ENCODE measurements at places on chromosomes 7 and 10.

DNA sequence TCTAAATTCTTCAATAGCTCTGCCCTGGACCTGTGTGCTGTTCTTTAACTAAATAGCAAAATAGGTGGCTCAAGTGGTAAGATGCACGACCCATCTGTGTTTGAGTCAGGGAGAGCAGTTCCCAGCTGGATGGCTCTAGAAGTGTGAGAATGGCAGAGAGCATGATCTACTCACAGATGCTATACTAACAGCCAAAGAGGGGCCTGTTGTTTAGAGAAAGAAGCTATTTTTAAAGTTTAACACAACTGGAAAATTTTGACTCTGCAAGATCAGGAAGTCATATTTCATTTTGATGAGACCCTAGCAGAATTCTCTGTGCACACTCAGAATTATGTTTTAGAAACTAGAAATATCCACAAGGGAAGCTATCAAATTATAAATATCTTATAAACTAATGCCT is 87.4 kb upstream of the PIP4K2A start:
- no peak for ATAC-seq

GRCh38 chr7:137801003-137801402 is 45.8 kb downstream of the DGKI start:
- ATAC-seq, result no peak

DNA sequence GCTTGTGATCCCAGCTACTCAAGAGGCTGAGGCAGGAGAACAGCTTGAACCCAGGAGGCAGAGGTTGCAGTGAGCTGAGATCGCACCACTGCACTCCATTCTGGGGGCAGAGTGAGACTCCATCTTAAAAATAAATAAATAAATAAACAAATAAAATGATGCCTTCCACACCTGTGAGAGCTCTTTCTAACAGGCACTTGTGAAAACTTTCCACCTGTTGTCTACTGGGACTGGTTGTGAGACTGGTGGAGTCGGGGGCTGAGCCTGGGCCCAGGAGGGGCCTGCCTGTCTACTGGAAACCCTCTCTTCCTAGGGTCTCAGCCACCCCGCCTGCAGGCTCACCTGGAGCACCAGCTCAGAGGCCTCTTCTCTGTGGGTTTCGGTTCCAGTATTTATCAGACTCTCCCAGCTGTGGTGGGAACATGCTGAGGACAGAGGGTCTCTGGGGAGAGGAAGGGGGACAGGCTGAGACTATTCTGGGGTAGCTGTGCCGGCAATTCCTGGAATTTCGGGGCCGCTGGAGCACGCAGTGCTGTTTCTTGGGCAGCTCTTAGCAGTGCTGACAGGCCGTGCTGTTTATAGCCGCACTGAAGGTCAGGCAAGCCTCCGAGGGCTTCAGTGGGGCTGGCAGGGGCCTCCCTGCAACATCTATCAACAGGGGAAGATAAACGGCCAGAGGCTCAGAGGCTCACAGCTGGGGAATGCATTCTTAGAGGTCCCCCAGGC is 3.8 kb downstream of the LDB3 start:
- ATAC-seq, result no peak

DNA sequence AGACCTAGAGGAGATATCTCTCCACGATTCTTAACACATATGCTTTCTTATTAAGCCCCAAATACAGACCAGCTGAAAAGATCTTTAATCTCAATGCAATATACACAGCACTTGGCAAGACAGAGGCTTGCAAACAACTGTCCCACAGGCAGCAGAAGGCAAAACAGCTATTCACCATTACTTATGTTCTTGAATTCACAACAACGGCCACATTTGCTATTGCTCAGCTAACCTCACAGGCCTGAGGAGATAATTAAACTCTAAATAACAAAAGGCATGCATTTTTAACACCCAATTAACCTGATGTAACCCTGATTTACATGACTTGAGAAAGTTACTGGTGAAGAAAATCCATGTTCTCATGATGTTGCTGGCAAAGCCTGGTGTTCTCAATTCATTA is 216.4 kb downstream of the CRPPA start:
- no peak for ATAC-seq

DNA sequence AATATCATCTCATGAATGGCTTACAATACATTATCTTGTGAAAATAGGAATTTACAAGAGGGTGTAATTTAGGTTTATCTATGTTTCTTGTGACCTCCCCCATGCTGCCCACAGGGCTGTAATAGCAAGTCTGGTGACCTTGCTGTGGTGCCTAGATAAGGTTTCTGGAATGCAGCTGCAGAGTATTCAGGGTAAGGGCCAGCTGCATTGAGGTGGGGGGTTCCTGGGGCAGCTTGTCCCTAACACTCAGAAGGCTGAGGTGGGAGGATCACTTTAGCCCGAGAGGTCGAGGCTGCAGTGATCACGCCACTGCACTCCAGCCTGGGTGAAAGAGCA is 5.3 kb upstream of the DHTKD1 start:
- no peak for ATAC-seq

DNA sequence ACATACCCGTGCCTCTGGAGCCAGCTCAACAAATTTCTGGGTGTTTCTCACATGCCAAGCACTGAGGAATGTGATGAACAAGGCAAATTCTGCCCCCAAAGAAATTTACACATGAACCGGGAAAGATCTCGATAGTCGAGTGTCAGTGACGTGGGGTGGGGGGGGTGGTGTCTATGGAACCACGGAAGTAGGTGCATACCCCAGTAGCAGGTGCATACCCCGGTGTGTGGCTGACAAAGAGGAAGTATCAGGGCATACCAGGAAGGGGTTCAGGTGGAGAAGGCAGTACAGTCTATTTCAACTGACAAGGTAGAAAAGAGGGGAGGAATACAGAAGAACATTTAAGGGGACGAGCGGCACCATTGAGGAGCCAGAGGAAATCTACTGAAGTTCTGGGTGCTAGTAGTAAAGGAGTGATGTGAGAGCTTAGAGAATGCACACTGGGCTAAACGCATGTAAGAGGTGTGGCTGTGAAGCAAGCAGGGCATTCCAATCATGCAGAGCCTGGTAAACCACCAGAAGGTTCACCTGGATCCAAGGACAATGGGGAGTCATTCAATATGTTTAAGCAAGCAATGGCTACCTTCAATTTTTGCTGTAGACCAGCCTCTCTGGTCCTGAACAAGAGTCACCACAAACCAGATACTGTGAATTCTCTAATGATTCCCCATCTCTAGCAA is 6.2 kb downstream of the CCDC6 start:
- peak; percentile 75 for ATAC-seq

DNA sequence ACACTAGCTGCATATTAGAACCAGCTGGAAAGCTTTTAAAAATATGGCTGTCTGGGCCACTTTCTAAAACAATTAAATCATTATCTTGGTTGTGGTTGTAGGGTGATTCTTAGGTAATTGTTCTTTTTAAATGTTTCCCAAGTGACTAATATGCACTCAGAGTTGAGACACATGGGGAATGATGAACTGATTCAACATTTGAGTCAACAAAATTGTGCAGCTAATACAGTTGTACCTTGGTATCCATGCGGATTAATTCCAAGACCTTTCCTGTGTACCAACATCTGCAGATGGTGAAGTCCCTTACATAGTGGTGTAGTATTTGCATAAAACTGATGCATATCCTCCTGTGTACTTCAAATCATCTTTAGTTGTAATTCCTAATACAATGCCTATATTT is 242.2 kb downstream of the ATRNL1 start:
- no peak for ATAC-seq

DNA sequence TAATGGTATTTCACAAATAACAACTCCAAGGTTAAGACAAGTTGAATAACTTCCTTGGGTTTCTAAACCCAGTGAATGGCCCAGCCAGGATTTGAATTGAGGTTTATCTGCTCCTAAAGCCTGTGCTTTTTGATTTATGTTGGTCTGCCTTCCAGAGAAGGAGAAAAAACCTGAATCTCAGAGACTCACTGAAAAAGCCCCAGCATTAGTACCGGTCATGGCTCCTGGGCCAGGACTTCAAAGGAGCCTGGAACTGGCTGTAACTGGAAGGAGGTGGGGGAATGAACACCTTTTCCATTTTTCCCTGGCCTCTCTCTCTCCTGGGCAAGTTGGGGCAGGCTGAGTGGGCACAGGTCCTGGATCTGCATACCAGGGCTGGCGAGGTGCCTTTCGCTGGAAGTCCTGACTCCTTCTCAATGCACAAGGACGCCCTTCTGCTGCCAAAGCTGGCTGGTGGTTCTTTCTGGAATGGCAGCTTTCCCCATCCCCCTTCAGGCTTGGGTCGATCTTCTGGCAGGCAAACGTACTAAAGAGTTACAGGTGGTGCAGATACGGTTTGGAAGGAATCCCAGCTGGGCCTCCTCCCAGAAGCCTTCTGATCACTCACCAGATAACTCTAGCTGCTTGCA is 268.2 kb downstream of the PTEN start:
- peak; percentile 91 for ATAC-seq

Data from esophagus mucosa (tissue), 1 donor.